Naive B cell (primary cell): ENCODE measurements at places on chromosomes 1 and 21.

GRCh38 chr1:116259663-116260062 is 113.4 kb upstream of the ATP1A1 start:
- no peak for DNase-seq

- no peak for DNase-seq
These were observed 158.7 kb downstream of the NTPCR start for GRCh38 chr1:233109096-233109495.

DNA sequence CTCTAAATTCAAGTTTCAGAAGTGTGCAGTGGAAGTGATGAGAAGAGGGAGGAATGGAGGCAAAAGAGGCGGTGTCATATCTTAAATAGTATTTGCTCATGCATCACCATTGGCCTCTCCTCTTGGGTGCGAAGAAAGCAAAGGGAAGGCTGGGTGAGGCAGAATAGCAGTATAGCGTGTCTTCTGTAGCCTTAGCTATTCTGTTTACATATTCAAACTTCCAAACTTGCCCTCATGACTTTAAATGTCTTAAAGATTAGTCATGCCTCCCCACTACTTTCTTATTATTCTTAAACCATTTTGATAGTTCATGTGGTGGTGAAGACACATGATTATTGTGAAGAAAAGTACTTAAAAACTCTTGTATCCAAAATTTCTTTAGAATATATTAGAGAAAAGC is 104.6 kb upstream of the TENT5C start:
- no peak for DNase-seq

DNA sequence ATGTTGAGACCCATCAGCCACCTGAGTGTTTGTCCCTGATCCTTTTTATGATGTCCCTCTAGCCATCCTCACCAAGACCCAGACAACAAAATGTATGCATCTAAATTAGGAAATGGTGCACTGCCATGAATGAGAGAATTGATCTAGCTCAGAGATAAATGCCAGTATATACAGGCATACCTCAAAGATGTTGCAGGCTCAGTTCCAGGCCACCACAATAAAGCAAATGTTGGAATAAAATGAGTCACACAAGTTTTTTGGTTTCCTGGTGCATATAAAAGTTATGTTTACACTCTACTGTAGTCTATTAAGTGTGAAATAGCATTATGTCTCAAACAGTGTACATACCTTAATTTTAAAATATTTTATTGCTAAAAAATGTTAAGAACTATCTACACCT is 63.9 kb downstream of the CHIA start:
- DNase-seq = no peak

GRCh38 chr1:95652423-95652965 is 418.5 kb downstream of the RWDD3 start:
- DNase-seq = no peak
